ENCODE measurements at places on chromosomes 7 and 10.

GRCh38 chr7:123998921-123999320, 33.9 kb downstream of the TMEM229A start:
- DNase-seq, result no peak

- DNase-seq, result no peak
These were observed 53.2 kb downstream of the GSAP start for GRCh38 chr7:77362905-77363304.

GRCh38 chr10:70481831-70482530, 3.4 kb downstream of the PALD1 start:
- no peak for DNase-seq

- DNase-seq, result no peak
These were observed 48.0 kb downstream of the KLHDC10 start for GRCh38 chr7:130118294-130118693.

- no peak for DNase-seq
These were observed 75.9 kb downstream of the VSTM4 start for GRCh38 chr10:49039409-49039808.

DNA sequence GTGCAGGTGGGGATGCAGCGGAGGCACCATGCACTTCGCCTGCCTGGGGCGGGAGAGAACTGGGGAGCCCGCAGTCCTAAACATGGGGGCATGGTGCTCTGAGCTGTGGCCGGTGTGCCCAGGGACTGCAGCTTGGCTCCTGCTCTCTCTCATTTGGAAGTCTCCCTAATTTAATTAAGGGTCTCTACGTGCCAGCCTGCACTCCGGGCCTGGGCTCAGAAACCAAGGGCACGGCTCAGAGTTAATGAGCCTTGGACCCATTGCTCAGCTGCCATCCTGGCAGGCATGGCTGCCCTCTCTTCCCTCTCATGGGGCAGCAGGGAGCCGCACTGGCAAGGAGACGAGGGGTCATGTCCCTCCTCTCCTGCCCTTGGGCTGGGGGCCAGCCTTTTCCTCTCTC, 115.6 kb downstream of the CDH23 start:
- DNase-seq, result no peak

DNA sequence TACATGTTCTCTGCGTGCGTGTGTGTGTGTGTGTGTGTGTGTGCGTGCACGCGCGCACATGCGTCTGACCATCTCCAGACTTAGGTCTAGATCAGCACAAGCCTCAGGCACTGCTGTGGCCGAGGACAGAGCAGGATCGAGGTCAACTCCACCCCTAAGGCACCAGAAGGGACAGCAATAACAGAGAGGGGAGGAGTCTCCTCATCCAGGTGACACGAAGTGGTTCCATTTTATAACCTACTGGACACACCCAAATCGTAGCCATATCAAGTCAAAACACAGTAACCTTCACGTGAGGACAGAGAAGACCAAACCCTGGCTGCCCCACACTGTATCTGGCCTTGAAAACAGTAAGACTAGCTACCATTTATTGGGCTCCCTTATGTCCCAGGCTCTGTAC, 224.1 kb downstream of the FGFR2 start:
- DNase-seq, result no peak

DNA sequence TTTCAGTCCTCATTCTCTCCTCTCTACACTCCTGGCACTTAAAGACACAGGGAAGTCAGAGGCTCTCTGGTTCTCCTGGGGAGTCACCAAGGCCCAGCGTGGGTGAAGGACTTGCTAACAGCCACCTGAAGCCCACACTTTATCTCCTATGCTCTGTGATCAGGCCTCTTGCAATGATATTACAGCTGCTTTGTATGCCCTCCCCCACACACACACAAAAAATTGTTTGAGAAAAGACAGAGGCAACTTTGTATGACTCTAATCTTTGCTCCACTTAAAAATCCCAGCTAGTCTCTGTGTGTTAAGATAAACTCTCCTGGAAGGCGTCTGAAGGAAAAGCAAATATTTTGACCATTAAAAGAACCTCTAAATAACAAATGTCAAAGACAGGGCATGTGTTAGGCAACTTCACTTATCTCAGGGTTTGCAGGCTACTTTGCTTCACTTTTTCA, 507.2 kb downstream of the TNS3 start:
- DNase-seq, result no peak
